Cortex of kidney (tissue), 1 donor: ENCODE measurements at places on chromosomes 7 and 10.

DNA sequence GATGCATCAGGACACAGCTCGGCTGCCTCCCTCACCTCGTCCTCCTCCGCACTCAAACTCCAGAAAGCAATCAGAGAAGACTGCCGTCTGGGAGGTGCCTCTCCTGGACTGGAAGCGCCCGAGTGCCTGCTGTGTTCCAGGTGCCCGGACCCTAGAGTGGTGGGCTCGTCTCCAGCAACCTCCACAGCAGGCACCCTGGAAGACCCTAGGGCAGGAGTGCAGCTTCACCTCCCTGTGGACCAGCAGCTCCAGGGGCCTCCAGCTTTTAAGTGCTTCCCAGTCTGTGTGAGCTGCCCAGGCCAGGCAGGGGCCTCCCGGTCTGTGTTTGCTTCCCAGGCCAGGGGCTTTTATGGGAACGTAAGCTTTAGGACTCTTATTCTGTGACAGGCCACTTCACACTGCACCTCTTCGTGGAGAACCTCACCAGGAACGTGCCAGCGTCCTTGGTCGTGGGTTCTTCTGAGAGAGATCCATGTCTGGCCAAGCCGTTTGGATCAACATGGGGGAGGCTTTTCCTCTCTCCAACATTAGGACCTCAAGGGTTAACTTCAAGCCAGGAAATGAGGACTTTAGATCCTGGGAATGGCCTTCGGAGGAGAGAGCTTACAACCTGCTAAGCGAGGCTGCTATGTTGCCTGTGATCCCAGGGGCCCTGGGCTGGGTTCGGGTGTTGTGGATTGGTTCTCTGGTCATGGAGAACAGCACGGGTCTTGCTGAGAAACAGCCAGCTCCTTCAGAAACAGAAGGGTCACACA is 5.9 kb upstream of the PWWP2B start:
- no peak for DNase-seq

DNA sequence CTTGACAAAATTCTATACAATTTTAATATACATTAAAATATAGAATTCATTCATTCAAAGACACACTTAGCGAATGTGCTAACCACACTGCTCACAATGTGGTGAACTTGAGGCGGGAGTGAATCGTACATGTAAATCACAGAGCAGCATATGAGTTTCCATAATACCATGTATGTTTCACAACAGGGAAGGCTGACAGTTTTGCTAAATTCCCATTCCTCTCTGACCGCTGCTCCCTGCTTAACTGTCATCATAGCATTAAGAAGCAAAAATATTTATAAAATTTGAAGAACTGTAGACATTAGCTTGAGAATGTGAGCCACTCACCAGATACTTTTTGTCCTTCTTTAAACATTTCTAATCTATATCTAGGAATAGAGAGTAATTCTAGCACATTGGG is 763.3 kb downstream of the MAGI2 start:
- no peak for DNase-seq

DNA sequence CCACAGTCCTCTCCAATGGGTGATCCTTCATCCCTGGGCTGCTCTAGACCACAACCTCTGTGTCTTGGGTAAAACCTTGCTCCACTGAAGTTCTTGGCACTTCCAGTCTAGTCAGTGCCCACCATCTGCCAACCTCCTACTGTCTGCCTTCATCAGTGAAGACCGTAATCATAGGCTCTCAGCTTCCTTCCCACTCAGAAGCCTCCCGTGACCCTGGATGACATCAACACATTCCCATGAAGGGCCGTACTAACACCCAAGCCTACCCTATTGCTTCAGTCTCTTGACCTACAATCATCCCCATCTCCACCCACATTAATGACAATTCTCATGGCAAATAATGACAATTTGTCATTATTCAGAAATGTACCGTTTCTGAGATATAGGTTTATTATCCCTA is 27.6 kb upstream of the GARS1 start:
- no peak for DNase-seq

DNA sequence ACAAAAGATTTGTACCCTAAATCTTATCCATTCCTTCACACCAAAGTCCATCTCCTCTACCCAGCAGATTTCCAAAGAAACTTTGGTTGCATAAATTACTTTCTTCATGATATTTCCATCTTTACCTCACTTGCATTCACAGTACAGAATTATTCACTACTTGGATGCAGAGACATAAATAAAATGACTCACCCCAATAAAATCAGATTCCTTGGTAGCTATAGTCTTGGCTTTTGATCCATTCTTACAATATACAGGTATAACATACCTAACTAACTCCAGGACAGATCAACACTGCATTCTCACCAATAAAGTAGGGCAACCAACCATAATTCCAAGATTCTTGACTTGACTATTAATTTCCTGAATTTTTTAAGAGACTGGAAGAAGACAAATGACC is 815.1 kb downstream of the MAGI2 start:
- DNase-seq: no peak

DNA sequence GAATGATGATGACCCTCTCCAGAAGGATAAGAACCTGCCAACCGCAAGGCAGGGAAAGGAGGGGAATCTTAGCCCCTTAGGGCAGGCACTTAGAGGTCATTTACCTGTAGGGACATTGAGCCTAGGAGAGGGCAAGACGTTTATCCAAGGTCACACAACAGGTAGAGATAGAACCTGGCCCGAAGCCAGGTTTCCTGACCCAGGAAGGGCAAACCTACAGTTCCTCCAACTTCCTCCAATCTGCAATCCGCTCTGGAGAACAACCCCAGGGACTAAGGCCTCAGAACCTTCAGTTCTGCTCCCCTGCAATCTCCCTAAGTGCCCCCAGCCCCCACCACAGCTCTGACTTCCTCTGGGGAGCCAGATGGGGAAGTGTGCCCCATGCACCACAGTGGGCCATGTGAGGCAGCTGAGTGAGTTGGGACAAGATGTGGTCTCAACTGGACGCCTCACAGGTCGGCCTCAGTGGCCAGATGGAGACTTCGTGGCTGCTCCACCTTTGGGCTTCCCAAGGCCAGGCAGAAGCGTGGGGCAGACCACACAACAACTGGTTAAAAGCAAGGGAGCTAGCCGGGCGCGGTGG is 1.4 kb upstream of the PSAP start:
- no peak for DNase-seq

- DNase-seq: no peak
These were observed 469 bp upstream of the NOC3L start for GRCh38 chr10:94363251-94363565.

- DNase-seq: no peak
These were observed 251.0 kb downstream of the NXPH1 start for GRCh38 chr7:8684426-8684825.

DNA sequence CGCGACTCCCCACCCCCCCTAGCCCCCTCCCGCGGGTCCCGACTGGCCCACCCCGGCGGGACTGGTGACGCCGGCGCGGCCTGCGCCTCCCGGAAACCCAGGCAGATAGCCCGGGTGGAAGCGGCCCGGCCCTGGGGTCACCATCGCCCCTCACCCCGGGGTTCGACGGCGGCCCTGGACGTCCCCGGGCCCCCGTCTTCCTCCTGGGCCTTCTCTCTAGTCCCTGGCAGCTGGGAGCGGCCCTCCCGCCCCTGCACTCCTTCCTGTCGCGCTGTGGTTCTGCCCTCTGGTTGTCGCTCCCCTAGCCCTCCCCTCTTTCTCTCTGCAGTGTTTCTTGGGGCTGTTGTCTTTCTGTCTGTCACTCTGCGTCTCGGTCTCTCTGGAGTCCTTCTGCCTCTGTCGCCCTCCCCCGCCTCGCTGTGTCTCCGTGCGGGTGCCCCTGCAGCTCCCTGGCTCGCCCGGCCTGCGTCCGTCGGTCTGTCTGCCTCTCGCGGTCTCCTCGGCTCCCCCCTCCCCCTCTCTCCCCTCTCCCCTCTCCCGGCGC is 90.5 kb upstream of the PAX2 start:
- no peak for DNase-seq

GRCh38 chr10:8584666-8585065 is 530.2 kb downstream of the GATA3 start:
- DNase-seq: no peak

- no peak for DNase-seq
These were observed 102.6 kb downstream of the VOPP1 start for GRCh38 chr7:55469721-55470120.

DNA sequence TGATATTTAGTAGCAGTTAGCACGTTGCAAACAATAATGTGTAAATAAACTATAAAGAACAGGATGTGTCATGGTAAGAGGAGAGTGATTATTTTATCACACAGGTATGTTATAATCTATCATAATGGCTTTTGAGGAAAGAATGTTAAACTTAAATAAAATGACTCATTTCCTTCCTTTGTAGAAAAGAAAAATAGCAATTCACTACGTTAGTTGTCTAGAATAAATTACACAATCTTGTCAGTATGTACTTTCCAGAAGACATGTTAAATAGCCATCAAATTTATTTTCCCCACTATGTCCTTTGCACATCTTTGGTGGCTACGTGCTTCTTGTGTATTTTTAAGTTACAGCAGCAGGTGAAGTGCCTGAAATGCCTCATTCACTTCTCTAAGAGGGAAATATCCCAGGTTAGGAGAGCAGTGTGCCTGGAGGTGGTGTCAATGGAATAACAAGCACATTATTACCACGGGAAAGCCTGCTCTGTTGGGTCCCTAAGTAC is 133.8 kb downstream of the SEMA3A start:
- no peak for DNase-seq

DNA sequence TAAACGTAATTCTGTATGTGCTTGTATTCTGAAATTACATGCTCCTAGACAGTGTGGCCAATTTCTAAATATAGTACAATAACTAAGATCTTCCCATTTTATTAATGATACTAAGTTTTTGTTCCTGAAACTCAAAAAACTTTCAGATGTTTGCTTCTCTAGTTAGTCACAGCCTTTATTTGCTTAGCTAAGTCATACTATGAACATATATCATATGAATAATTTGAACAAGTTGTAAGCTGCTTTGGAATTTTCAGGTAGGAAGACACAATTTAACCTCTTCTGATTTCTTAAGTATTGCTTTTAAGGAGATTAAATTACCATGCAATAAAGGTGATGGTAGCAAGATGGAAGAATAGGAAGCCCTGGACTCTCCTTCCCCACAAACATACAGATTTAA is 148.7 kb downstream of the AMPH start:
- DNase-seq: no peak

- DNase-seq: no peak
These were observed 473.7 kb downstream of the TYW1 start for GRCh38 chr7:67470256-67470751.

- no peak for DNase-seq
These were observed 20.6 kb downstream of the SLC26A3 start for GRCh38 chr7:107782374-107782773.

GRCh38 chr7:37663693-37664092 is 19.9 kb upstream of the GPR141 start:
- no peak for DNase-seq

- DNase-seq: no peak
These were observed 165.5 kb downstream of the CDK14 start for GRCh38 chr7:90761584-90761983.

DNA sequence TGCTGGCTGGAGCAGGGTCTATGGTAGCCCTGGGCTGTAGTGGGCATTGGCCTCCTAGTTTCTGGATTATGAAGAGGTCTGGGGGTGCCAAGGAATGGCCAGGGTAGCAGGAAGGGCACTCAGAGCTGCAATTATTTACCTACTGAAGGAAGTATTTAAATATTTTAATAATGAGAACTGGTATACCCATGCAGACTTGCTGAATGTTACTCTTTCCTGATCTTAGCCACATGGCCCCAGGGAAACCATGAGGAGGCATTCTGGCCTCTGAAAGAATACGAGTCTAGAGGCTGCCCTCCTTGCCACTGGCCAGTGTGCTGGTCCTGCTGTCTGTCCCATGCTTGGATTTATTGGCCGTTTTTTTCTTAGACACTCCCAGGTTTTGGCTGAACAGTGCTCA is 599.7 kb downstream of the LRMDA start:
- no peak for DNase-seq

- DNase-seq: no peak
These were observed 67.0 kb downstream of the GRID1 start for GRCh38 chr10:86299562-86299961.

GRCh38 chr10:65861249-65861648 is 1064.6 kb upstream of the LRRTM3 start:
- no peak for DNase-seq

DNA sequence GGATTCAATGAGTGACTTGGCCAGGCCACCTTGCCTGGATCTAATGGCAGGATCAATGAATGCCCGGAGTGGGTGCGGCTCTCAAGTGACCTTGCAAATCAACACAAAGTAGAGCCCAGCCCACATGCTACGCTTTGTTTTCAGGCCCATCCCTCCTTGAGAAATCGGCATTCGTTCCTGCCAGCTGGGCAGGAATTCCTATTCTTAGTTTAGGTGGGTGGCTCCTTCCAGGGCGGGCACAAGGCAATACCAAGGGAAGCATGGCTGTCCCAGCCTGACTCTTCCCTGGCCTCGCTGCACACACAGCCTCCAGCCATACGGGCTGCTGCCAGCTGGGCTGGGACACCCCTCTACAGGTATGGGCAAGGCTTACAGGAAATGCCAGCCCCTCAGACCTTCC is 119.3 kb downstream of the SH3PXD2A start:
- no peak for DNase-seq

GRCh38 chr10:119762805-119763798 is 37.3 kb downstream of the INPP5F start:
- DNase-seq: no peak

- no peak for DNase-seq
These were observed 102.1 kb downstream of the SKIDA1 start for GRCh38 chr10:21423338-21423737.

- no peak for DNase-seq
These were observed 30.6 kb downstream of the SEC61G start for GRCh38 chr7:54728411-54728810.

- no peak for DNase-seq
These were observed 156.8 kb downstream of the RNF216 start for GRCh38 chr7:5624386-5625365.

GRCh38 chr10:34017281-34017680 is 682.8 kb upstream of the NRP1 start:
- no peak for DNase-seq

DNA sequence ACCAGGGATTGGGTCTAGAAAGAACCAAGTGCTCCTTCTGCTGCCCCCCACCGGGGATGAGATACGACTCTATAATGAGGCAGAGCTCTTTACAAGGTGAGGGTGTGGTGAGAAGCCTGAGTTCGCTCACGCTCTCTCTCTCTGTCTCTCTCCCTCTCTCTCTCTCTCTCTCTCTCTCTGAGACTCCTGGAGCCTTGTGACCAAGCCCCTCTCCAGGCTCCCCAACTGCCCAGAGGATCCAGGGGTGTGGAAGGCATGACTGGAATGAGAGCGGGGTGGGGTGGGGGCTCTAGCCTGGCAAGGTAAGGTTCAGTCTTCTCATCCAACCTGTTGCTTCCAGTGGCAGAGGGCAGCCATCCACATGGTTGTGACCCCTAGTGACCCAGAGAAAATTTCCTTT is 3.1 kb upstream of the PTF1A start:
- DNase-seq: no peak

- DNase-seq: no peak
These were observed 121.7 kb downstream of the EVX1 start for GRCh38 chr7:27364344-27364758.

- no peak for DNase-seq
These were observed 238.1 kb downstream of the CAMK1D start for GRCh38 chr10:12587451-12587888.

GRCh38 chr10:123275136-123275564 is 120.9 kb downstream of the BUB3 start:
- no peak for DNase-seq
